ENCODE measurements at places on chromosomes 2 and 18.

DNA sequence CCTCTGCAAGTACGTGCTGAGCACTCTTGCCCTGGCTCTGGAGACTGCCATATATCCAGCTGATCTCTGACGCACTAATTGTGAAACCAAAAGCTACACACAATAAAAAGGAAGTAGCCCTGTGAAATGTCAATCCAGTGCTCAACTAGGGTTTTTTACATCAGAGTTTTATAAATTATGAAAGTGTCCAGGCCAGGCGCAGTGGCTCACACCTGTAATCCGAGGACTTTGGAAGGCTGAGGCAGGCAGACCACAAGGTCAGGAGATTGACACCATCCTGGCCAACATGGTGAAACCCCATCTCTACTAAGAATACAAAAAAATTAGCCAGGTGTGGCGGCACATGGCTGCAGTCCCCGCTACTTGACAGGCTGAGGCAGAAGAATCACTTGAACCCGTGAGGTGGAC is 24.5 kb upstream of the PEX13 start:
- DNase-seq: peak; percentile 58

- DNase-seq: no peak
These were observed 16.3 kb downstream of the CDC42EP3 start for GRCh38 chr2:37654932-37655841.

DNA sequence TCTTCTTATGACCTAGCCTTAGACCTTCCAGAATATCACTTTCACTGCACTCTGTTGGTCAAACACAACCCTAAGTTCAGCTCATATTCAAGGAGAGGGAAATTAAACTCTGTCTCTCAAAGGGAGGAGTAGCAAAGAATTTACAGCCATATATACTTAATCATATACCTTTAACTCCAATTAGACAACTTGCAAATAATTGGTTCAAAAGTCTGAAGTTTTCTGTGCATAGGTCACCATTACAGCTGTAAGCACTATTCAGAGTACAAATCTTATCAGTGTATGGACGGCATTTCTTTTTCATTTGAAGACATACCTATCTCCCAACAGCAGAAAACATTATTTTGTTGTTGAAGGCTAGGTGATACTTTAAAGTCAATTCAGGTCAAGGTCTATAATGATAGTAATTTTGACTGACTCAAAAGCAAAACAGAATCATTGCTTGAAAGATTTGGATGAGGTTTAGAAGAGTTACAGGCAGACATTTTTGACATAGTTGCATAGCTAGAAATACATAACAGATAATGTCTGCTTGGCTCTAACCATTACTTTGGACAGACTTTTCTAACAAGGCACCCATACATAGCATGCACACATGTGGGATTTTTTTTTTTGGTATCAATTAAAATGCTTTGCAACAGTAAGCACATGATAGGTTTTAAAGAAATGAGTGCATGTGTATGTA is 131.5 kb downstream of the CPS1 start:
- DNase-seq: no peak

- no peak for DNase-seq
These were observed 66.5 kb upstream of the CCDC178 start for GRCh38 chr18:33507019-33507418.

DNA sequence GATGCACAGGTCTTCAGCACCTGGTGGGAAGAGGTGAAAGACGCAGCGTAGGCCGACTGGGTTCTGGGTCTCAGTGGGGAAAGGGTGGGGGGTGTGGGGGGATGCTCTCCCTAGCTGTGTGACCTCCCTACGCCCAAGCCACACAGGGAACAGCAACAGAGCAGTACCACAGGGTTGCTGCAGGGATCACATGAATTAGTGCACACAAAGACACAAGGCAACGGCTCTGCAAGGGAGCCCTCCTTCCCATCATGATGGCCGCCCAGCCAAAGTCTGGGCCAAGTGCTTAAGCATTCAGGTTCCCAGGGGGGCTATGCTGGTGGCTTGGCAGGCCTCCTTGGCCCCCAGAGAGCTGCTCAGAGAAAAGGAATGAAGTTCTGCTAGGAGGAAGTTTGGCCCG is 28.2 kb upstream of the GBX2 start:
- no peak for DNase-seq

- DNase-seq: no peak
These were observed 165.9 kb downstream of the ZFP36L2 start for GRCh38 chr2:43060390-43061016.

GRCh38 chr2:85468704-85469349 is 50.3 kb downstream of the SH2D6 start:
- no peak for DNase-seq

DNA sequence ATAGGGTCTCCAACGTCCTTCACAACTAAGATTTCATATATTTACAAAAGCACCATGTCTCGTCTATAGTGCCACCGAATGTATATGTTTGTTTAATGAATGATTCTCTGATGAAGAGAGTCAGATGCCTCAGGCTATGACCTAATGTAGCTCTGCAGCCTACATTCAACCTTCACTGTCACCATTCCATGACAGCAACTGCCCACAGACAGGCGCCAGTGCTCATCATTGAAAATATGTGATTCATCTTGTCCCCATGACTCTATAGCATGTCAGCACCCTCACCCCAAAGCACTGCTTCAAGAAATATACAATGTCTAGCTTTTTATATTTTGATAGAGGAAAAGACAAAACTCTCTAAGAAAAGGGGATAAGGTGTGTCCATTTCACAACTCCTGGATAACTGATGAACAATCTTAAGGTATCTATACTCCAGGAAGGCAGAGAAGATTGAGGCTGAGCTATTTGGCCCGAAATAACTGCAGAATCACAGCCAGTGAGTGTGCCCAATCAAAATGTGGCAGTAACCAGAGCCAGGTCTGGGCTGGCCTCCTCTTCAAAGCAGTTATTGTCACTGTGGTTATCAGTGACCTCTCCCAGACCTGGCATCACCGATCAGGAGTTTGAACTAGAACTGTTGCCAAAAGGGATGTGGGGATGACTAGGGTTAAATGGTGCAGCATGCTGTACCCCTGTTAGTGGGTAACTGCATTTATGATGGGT is 246.6 kb downstream of the SETBP1 start:
- DNase-seq: no peak

DNA sequence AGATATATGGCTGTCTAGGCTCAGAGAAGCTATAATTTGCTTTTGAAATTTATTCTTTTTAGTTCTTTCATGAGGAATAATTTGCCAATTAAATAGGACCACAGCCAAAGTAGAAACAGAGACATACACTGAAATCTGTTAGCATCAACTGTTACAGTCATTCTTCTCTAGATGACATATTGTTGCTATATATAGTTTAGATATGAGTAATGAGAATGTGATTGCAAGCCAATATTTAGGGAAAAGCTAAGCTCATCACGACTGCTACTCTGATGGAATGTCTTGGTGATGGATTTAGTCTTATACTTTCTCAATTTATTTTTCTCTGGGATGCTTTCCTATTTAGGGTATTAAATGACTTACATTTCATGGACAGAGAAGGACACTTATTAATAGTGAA is 259.1 kb downstream of the LNPK start:
- no peak for DNase-seq

- DNase-seq: peak; percentile 82
These were observed 126.0 kb downstream of the OSBPL1A start for GRCh38 chr18:24271381-24272228.

- no peak for DNase-seq
These were observed 196.1 kb downstream of the FAM210A start for GRCh38 chr18:13530033-13530878.

DNA sequence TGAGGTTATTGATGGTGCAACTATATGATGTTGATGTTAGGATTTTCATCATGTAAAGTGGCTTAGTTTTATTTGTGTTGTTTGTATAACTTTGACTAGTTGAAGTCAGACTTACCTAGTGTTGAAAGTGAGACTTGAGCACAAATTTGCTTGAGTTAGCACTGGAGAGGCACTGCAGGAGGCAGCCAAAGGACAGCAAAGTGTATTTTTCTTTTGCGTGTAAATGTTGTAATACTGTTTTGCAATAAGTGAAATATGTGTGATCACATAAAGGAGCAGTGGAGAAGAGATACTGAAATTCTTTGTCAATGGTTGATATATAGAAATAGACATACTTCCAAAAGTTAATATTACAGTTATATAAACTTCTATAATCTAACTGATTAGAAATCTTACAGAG is 332.0 kb upstream of the RAB12 start:
- no peak for DNase-seq

Measured in globus pallidus (tissue), 1 donor.